Astrocyte (in vitro differentiated cells and primary cell): ENCODE measurements at places on chromosomes 4 and X. TPM values are rescaled to one million over a fixed set of nuclear protein-coding genes. Genes with fewer than 3 reads are reported as not detected.

DNA sequence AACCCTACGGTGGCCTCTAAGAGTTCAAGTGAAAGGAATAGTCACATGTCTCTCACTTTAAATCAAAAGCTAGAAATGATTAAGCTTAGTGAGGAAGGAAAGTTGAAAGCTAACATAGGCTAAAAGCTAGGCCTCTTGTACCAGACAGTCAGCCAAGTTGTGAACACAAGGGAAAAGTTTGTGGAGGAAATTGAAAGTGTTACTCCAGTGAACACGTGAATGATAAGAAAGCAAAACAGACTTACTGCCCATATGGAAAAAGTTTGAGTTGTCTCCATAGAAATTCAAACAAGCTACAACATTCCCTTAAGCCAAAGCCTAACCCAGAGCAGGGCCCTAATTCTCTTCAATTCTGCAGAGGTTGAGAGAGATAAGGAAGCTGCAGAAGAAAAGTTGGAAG lies 51.5 kb upstream of the RAB9B start:
- H3K4me1 ChIP-seq = peaks cover 12% of the 10 kb centered on the region
- no peak for DNase-seq
- H3K27ac ChIP-seq = no peak overlapping the region
- H3K36me3 ChIP-seq = no peaks in the 10 kb centered on the region
- H3K4me3 ChIP-seq = no peak overlapping the region

The PHOX2B gene
- total RNA-seq = not detected in 2 replicates

The IL21 gene
- not detected in 2 replicates for total RNA-seq

DNA sequence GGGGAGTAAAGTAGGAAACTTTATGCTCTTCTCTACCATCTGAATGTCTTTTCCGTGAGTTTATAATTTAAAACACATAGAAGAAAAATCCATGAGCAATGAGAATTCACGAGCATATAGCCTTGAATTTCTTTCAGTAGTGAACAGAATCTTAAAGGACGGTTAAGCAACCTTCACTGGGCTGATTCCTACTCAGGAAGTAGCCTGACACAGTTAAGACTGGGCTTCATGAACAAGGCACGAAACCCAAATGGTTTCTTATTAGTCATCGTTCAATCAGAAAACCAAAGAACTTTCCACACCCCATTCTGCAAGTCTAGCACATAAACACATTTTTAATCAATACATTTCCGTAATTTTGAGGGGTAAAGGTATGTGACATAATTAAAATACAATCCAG lies 95.8 kb downstream of the SH3KBP1 start:
- DNase-seq = peak; percentile 39
- H3K4me1 ChIP-seq = no peaks in the 10 kb centered on the region
- H3K27ac ChIP-seq = no peak overlapping the region
- no peaks in the 10 kb centered on the region for H3K27me3 ChIP-seq

The ARMCX5 gene
- total RNA-seq = 8.1 and 9.6 TPM in 2 replicates

DNA sequence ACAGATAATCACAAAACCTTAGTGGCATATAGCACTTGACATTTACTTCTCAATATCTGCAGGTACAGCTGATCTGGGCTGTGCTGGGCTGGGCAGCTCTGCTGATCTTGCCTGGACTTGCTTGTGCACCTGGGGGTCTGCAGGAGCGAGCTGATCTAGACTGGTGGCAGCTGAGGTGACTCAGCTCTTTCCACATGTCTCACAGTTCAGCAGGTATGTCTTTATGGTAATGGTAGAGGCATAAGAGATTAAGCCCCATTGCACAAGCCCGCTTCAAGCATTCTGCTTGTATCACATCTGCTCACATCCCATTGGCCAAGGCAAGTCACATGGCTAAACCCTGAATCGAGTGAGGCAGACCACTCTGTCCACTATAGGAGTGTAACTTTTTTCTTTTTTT lies 506.7 kb downstream of the BCOR start:
- no peaks in the 10 kb centered on the region for H3K36me3 ChIP-seq
- DNase-seq = no peak
- H3K4me3 ChIP-seq = no peak overlapping the region
- H3K4me1 ChIP-seq = no peaks in the 10 kb centered on the region

The IL13RA2 gene
- total RNA-seq = not detected in 2 replicates

- peaks cover 9% of the 10 kb centered on the region for H3K27me3 ChIP-seq
- H3K27ac ChIP-seq = no peak overlapping the region
- no peaks in the 10 kb centered on the region for H3K36me3 ChIP-seq
- H3K4me3 ChIP-seq = no peak overlapping the region
- DNase-seq = no peak
- H3K4me1 ChIP-seq = peaks cover 3% of the 10 kb centered on the region
Observed at GRCh38 chrX:155877288-155877687, 3.9 kb upstream of the VAMP7 start.

DNA sequence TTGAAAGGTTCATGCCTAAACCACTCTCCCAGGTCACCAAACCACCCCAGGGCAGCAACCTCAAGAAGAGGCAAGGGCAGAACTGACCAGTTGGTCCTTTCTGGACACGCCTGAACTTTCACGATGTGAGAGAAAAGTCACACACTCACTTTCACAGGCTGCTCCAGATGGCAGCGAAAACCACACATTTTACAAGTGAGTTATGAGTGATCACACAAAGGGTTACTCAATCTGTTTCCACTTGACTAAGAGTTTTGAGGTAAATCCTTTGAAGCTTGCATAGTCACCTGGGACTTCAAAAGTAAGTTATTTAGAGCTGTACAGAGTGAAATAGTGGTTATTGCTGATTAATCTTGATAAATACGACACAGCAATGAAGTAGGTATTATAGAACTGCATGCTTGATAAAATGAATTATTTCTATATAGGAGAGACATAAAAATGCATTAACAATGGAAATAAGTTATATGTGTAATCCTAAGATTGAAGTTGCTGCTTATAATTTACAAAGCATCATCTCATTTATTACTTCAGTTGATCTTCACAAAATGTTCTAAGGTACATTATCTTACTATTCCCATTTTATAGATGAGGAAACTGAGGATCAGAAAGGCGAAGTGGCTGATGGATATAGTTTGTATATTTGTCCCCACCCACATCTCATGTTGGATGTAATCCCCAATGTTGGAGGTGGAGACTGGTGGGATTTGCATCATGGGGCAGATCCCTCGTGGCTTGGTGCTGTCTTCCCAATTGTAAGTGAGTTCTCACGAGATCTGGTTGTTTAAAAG lies 103.0 kb upstream of the KLF3 start:
- no peaks in the 10 kb centered on the region for H3K27me3 ChIP-seq
- DNase-seq = no peak
- peaks cover 9% of the 10 kb centered on the region for H3K4me1 ChIP-seq
- no peak overlapping the region for H3K27ac ChIP-seq
- no peak overlapping the region for H3K4me3 ChIP-seq

DNA sequence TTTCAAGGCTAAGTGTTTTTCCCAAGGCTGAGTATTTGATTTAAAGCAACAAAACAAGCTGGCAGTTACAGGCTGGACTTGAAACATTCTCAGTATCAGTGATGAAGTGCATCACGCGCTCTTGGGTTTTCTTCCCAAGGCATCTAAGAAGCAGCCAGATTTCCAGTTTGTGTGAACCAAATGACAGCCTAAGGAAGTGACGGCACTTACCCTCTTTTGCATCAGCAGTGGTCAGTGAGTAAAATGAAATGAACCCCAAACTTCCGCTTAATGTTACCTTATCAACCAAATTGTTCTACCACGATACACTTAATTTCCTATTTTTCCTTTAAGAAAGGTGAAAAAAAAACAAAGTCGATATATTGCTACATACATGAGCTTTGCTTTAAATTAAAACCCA lies 15.8 kb upstream of the GYPE start:
- no peak for DNase-seq
- no peaks in the 10 kb centered on the region for H3K27me3 ChIP-seq
- no peaks in the 10 kb centered on the region for H3K4me1 ChIP-seq

The PABPC1L2B gene
- 0.14 TPM in 1 of 2 replicates, not detected in the other for total RNA-seq

The PDZD4 gene
- total RNA-seq = 9.9 and 13.1 TPM in 2 replicates

DNA sequence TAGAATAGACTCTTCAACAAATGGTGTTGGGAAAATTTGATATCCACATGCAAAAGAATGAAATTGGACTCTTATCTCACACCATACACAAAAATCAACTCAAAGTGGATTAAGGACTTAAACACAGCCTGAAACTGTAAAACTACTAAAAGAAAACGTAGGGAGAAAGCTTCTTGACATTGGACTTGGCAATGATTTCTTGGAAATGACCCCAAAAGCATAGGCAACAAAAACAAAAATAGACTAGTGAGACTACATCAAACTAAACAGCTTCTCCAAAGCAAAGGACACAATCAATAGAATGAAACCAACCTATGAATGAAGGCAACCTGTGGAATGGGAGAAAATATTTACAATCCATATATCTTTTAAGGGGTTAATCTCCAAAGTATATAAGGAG lies 94.7 kb upstream of the INTU start:
- H3K4me3 ChIP-seq = no peak overlapping the region
- no peaks in the 10 kb centered on the region for H3K4me1 ChIP-seq
- no peak overlapping the region for H3K27ac ChIP-seq
- no peaks in the 10 kb centered on the region for H3K36me3 ChIP-seq

DNA sequence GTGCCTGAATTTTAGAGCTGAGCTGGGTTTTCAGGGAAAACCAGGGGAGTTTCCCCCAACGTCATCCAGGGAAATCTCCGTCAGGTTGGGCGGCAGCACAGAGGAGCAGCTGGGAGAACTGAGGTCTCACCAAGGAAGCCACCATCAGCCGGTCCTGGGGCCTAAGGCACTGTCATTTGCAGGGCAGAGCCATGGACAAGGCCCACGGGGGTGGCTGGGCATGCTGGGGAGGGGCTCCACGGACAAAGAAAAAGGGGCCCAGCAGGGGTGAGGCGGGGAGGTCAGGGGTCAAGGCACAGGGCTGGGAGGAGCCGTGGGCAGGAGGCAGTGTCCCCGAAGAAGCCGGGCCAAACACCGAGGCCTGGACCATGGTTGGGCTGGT lies 109.8 kb downstream of the HMX1 start:
- H3K4me1 ChIP-seq = no peaks in the 10 kb centered on the region
- no peaks in the 10 kb centered on the region for H3K36me3 ChIP-seq
- H3K4me3 ChIP-seq = no peak overlapping the region
- DNase-seq = no peak
- no peak overlapping the region for H3K27ac ChIP-seq

DNA sequence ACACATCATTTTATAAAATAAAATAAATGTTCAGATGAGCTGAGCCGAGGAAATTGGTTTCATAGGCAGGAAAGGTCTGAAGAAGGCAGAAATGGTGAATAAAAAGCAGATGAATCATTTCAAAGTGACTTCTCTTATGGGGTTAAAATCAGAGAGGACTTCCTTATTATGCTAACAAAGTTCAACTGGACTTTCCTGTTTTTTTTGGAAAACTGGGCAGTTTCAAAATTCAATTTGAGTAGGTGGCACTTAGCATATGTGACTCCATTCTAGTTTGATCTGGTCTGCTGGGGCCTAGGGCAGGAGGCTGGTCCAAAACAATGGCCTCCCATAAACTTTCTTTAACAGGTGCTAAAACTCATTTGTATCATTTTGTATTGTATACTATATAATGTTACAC lies 1794.9 kb upstream of the TENM3 start:
- no peak for DNase-seq
- no peaks in the 10 kb centered on the region for H3K27me3 ChIP-seq
- H3K36me3 ChIP-seq = no peaks in the 10 kb centered on the region
- no peaks in the 10 kb centered on the region for H3K4me1 ChIP-seq

DNA sequence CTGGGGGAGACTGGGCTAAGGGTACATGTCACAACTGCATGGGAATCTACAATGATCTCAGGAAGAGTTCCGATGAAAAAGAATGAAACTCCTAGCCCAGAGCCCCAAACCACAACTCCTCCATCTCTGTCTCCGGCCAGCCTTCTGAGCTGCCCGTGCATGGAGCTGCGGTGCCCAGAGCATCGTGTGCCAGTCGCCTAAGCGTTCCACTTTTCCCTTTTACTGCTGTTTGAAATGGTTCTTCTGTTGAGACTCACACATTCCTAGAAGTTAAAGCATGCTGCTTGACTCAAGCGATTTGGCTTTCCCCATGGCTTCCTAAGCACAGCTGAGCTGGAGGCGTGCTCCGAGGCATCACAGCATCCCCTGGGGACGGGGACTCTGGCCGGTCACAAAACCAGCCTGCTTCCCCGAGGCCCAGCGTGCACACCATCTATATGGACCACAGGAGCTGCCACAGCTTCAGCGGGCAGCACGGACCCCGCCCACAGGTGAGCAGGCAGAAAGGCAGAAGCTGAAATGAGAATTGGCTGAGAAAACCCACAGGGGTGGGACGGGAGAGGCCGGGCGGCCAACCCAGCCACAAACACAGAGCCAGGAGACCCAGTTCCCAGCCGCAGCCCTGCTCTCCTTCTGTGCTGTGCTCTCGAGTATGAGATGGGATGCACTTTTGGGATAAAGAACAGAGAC lies 5.0 kb downstream of the CCNQ start:
- no peak for DNase-seq
- H3K4me1 ChIP-seq = no peaks in the 10 kb centered on the region
- no peak overlapping the region for H3K4me3 ChIP-seq
- no peaks in the 10 kb centered on the region for H3K36me3 ChIP-seq
- H3K27ac ChIP-seq = no peak overlapping the region

The TRIM60 gene
- total RNA-seq = not detected in 2 replicates

The OTUD6A gene
- total RNA-seq = not detected in 2 replicates

GRCh38 chr4:179110356-179110755 lies 1668.1 kb upstream of the AGA start:
- DNase-seq = peak; percentile 99
- H3K4me3 ChIP-seq = no peak overlapping the region
- no peaks in the 10 kb centered on the region for H3K27me3 ChIP-seq
- H3K4me1 ChIP-seq = peaks cover 13% of the 10 kb centered on the region
- H3K27ac ChIP-seq = peak overlapping the region; percentile 75

GRCh38 chrX:80354966-80355465 lies 65.2 kb upstream of the TENT5D start:
- DNase-seq = no peak
- no peaks in the 10 kb centered on the region for H3K27me3 ChIP-seq
- no peak overlapping the region for H3K27ac ChIP-seq
- H3K36me3 ChIP-seq = no peaks in the 10 kb centered on the region
- H3K4me3 ChIP-seq = no peak overlapping the region

GRCh38 chrX:44889824-44890223 lies 16.8 kb downstream of the KDM6A start:
- no peaks in the 10 kb centered on the region for H3K36me3 ChIP-seq
- H3K27me3 ChIP-seq = no peaks in the 10 kb centered on the region
- H3K4me3 ChIP-seq = no peak overlapping the region
- no peak overlapping the region for H3K27ac ChIP-seq
- no peak for DNase-seq

GRCh38 chr4:108884596-108884995 lies 121.7 kb upstream of the ETNPPL start:
- H3K27ac ChIP-seq = peak overlapping the region; percentile 73
- H3K36me3 ChIP-seq = no peaks in the 10 kb centered on the region
- H3K4me1 ChIP-seq = peaks cover 50% of the 10 kb centered on the region
- DNase-seq = peak; percentile 52
- no peak overlapping the region for H3K4me3 ChIP-seq

The SATL1 gene
- 0.09 and 0.19 TPM in 2 replicates for total RNA-seq

The CCNI gene
- 135 and 141 TPM in 2 replicates for total RNA-seq
